Chondrocyte (in vitro differentiated cells): ENCODE measurements at places on chromosomes 11 and 22. TPM values are rescaled to one million over a fixed set of nuclear protein-coding genes. Genes with fewer than 3 reads are reported as not detected.

Gene SLC25A1
- 101 to 111 TPM (median 107 TPM) in 3 replicates for total RNA-seq

Gene ZBTB16
- 18.5 to 22.0 TPM (median 21.9 TPM) in 3 replicates for total RNA-seq

Gene RPS6KA4
- total RNA-seq = 32.7 to 43.6 TPM (median 34.9 TPM) in 3 replicates

Gene IFITM10
- 39.8 to 159 TPM (median 41.2 TPM) in 3 replicates for total RNA-seq

Gene OR10V1
- not detected in 3 replicates for total RNA-seq

Gene LRRC74B
- total RNA-seq = not detected in 3 replicates

Gene SLC17A6
- total RNA-seq = not detected in 3 replicates

Gene DNAJB7
- not detected in 3 replicates for total RNA-seq

Gene AQP11
- 1.5 to 2.1 TPM (median 1.6 TPM) in 3 replicates for total RNA-seq

Gene A4GALT
- total RNA-seq = 5.2 to 23.8 TPM (median 22.0 TPM) in 3 replicates

Gene P2RY2
- total RNA-seq = 0.32 TPM in 1 of 3 replicates, not detected in the others

Gene CRYAB
- total RNA-seq = 770 to 1,975 TPM (median 1,937 TPM) in 3 replicates

Gene SMIM35
- not detected in 3 replicates for total RNA-seq

Gene SCN3B
- total RNA-seq = 0.15 to 0.62 TPM (median 0.45 TPM) in 3 replicates

Gene SHISA8
- not detected in 3 replicates for total RNA-seq

Gene UPK3A
- total RNA-seq = not detected in 3 replicates

Gene KCNJ11
- total RNA-seq = not detected in 3 replicates

Gene PAMR1
- 1.4 to 2.9 TPM (median 1.6 TPM) in 3 replicates for total RNA-seq

Gene NCF4
- total RNA-seq = not detected in 3 replicates

Gene ADM2
- 1.5 to 46.5 TPM (median 46.5 TPM) in 3 replicates for total RNA-seq

Gene SLC25A45
- total RNA-seq = 11.7 to 14.4 TPM (median 13.1 TPM) in 3 replicates

Gene PPFIBP2
- total RNA-seq = 86.4 to 120 TPM (median 90.8 TPM) in 3 replicates

Gene VPREB1
- not detected in 3 replicates for total RNA-seq

Gene GAB4
- total RNA-seq = not detected in 3 replicates

Gene PAX6
- total RNA-seq = not detected in 3 replicates

Gene MPZL3
- 1.1 to 1.7 TPM (median 1.6 TPM) in 3 replicates for total RNA-seq

Gene TXN2
- total RNA-seq = 45.7 to 54.9 TPM (median 48.5 TPM) in 3 replicates

Gene MOGAT2
- not detected in 3 replicates for total RNA-seq

Gene AP1B1
- 42.0 to 55.6 TPM (median 45.7 TPM) in 3 replicates for total RNA-seq

Gene IL10RA
- total RNA-seq = 0.12 to 0.77 TPM in 2 of 3 replicates, not detected in the other

Gene ISX
- not detected in 3 replicates for total RNA-seq

Gene PLAAT4
- total RNA-seq = 1.8 to 3.0 TPM (median 2.5 TPM) in 3 replicates

Gene NXPE2
- total RNA-seq = 0.36 TPM in 1 of 3 replicates, not detected in the others

Gene PTDSS2
- 30.0 to 32.5 TPM (median 32.0 TPM) in 3 replicates for total RNA-seq

Gene ZW10
- total RNA-seq = 11.7 to 17.1 TPM (median 11.9 TPM) in 3 replicates

Gene CRYBB3
- total RNA-seq = not detected in 3 replicates

Gene SUSD2
- 0.34 to 1.00 TPM (median 0.65 TPM) in 3 replicates for total RNA-seq

Gene NNMT
- total RNA-seq = 354 to 375 TPM (median 370 TPM) in 3 replicates

Gene SPINDOC
- 25.4 to 36.0 TPM (median 32.2 TPM) in 3 replicates for total RNA-seq

Gene SCGB1D2
- not detected in 3 replicates for total RNA-seq

Gene MYBPC3
- total RNA-seq = not detected in 3 replicates

Gene ROM1
- 2.4 to 5.8 TPM (median 3.5 TPM) in 3 replicates for total RNA-seq

Gene CEND1
- 0.20 to 0.67 TPM (median 0.41 TPM) in 3 replicates for total RNA-seq

Gene HIPK3
- total RNA-seq = 77.6 to 83.0 TPM (median 80.1 TPM) in 3 replicates

Gene BTBD18
- not detected in 3 replicates for total RNA-seq

Gene KCTD21
- 12.6 to 15.2 TPM (median 14.7 TPM) in 3 replicates for total RNA-seq

Gene C22orf42
- not detected in 3 replicates for total RNA-seq

Gene MMP27
- total RNA-seq = not detected in 3 replicates

Gene FAM111B
- total RNA-seq = 1.3 to 7.6 TPM (median 1.6 TPM) in 3 replicates

Gene FREY1
- total RNA-seq = 0.49 to 1.4 TPM (median 0.80 TPM) in 3 replicates
